ENCODE measurements at places on chromosomes 12 and 14.

DNA sequence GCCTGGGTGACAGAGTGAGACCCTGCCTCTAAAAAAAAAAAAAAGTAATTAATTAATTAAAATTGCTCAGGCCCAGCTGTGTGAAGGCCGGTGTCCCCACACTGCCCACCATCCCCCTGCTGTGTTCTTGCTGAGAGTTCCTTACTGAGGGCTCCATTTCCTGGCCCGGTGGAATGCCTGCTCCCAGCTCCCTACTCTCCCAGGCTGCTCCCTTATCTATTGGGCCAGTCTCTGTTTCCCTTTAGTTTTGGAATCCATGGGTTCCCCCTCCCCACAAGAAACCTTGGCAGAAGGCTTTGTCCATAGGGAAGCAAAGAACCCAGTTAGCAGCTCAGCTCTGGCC, 19.0 kb downstream of the MLXIP start:
- no peak for DNase-seq

DNA sequence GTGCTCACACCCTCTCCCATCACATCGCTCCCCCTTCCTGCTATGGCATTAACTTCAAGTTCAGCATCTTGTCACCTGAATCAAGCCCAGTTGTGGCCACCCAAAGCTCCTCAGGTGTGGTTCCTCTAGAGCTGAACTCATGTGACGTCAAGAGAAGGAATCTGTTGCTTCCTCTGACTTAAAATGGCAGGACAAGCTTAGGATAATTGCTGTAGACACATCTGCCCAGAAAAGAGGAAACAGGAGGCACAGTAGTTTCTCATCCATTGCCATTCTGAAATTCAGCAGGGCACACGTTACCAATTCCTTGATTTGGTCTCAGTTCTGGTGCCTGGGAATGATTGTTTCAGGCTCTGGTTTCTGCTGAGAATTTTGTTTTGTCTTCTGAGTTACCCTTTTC, 52.1 kb downstream of the RCOR1 start:
- DNase-seq = no peak

DNA sequence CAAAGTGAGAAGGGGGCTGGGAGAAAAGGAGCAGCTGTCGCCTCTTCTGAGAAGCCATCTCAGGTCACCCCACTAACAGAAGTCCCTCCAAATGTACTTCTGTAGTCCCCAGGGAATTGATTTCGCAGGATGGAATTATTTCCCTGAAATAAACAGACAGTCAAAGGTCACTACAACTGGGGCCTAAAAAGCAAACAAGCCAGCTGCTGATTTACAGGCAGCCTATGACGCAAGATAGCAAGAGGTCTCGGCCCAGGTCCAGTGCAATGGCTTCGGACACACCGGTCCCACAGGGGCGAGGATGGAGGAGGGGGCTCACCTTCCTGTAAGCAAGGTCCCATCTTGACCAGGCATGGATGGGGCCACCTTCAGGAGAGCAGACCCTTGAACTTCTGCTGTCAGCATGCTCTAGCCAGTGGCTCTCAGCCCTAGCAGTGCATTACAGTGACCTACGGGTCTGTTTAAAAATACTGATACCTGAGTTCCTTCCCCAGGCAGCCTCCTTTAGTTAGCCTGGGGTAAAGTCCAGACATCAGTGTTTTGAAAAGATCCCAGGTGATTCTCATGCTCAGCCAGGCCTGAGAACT, 18.1 kb downstream of the NUAK1 start:
- no peak for DNase-seq

- no peak for DNase-seq
Measured at GRCh38 chr14:44453433-44454171, 53.5 kb downstream of the FSCB start.

GRCh38 chr12:128361400-128361995, 94.5 kb downstream of the TMEM132C start:
- no peak for DNase-seq

DNA sequence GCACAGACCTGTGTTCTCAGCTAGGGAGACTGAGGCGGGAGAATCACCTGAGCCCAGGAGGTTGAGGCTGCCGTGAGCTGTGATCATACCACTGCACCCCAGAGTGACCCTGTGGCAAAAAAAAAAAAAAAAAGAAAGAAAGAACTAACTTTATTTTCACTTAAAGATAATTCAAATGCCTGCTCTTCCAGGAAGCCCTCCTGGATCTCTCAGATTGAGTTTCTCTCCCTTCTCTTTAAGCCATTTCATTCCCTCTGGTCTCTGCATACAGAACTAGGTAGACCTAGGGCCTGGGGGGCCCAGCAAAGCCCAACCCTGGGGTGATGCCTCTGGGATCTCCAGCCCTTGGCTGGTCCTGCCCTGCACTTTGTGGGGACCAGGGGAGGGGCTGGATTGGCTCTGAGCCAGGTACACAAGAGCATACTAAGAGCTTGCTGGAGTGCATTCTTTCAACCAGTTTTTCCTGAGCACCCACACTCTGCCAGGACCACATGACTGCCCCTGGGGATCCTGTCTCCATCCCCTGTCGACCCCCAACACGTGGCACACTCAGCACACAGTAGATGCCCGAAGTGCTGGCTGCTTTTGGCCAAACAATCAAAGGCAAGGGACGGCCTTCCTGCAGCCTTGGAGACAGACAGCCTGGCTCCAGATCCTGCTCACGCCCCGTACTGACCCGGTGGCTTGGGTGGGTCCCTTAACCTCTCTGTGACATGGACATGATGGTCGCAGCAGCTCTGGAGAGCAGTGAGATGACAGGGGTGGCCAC, 52.7 kb downstream of the CYP46A1 start:
- DNase-seq = no peak

DNA sequence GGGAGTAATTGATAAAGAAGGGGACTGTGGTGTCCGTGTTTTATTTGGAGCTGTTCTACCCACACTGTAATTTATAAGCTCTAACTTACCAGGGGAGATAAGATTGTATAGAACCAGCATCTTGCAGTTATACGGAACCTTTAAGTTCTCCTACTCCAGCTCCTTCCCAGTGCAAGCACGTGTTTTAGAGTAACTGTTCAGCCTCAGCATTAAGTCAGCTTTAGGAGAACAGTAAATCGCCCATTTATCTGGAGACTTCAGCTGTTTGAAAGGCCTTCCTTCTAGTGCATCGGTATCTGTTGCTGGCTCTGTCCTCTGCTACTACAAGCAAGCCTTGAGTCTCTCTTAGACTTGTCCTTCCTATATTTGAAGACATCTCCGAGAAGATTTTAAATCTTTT, 95.6 kb downstream of the ETV6 start:
- DNase-seq = no peak

GRCh38 chr12:14664434-14665023, 31.9 kb downstream of the GUCY2C start:
- DNase-seq = no peak

GRCh38 chr14:54213536-54213935, 183.3 kb upstream of the CDKN3 start:
- no peak for DNase-seq

DNA sequence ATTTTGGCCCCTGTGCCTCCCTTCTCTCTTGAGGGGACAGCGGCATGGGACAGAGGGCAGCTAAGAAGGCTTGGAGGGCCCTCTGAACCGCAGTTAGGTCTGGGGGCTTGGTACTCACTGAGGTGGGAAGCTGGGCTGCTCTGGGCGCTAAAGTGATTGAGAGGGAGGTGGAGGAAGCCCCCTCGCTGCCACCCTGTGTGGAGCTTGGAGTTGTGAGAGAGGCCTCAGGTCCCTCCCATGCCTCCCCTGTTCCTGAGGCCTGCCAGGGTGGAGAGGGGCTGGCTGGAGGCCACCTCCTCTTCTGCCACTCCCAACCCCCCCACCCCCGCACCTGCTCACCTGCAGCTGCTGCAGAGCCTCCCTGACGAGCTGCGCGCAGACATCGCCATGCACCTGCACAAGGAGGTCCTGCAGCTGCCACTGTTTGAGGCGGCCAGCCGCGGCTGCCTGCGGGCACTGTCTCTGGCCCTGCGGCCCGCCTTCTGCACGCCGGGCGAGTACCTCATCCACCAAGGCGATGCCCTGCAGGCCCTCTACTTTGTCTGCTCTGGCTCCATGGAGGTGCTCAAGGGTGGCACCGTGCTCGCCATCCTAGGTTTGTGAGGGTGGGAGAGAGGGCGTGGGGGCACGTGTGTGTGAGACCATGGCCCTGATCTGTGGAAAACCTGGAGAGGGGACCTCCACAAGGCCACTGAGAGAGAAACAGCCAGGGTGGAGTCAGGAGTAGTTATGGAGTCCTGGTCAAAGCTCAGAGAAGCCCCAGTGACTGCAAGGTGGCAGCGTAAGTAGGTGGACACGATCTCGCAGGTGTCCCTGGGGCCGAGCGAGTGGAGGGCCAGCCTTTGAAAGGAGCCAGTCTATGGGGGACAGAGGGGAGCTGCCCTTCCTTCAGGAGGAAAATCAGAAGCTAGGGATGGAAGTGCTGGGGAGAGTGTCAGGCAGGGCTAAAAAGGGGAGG, 11.2 kb downstream of the KCNH3 start:
- no peak for DNase-seq

Data from non-pigmented ciliary epithelial cell (primary cell).